ENCODE measurements at places on chromosomes 7 and 10.

GRCh38 chr7:78398576-78398975, 600.0 kb downstream of the PHTF2 start:
- no peak for DNase-seq

DNA sequence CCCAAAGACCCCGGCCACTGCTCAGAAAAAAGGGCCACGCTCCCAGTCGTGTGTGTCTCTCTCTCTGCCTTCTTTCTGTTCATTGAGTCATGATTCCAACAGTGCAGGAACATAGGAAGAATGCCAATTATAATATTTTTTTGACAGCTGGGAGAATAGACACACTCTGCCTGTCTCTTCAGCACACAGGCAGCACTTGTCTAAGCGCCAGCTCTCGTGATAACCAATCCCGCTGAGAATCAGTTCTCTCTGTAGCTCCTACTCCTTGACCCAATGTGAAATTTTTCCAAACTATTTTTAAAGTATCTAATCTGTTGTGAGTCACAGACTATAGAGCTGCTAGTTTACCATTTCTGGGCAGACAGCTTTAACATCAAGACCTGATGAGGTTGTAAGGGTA, 145.7 kb upstream of the RHEB start:
- DNase-seq = peak; percentile 95

DNA sequence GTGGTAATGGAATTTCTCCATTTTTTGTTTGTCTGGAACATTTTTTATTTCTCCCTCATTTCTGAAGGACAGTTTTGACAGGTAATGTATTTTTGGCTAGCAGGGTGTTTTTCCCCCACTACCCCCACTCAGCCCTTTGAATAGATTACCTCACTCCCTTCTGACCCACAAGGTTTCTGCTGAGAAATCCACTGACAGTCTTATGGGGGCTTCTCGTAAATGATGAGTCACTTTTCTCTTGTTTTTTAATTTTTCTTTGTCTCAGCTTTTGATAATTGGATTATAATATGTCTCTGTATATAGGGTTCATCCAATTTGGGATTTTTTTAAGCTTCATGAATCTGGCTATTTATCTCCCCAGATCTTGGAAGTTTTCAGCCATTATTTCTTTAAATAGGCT, 74.7 kb upstream of the CCDC71L start:
- DNase-seq = no peak

GRCh38 chr10:21372651-21373410, 152.7 kb downstream of the SKIDA1 start:
- DNase-seq = peak; percentile 97

GRCh38 chr7:47614450-47614849, 32.5 kb upstream of the TNS3 start:
- DNase-seq = no peak

DNA sequence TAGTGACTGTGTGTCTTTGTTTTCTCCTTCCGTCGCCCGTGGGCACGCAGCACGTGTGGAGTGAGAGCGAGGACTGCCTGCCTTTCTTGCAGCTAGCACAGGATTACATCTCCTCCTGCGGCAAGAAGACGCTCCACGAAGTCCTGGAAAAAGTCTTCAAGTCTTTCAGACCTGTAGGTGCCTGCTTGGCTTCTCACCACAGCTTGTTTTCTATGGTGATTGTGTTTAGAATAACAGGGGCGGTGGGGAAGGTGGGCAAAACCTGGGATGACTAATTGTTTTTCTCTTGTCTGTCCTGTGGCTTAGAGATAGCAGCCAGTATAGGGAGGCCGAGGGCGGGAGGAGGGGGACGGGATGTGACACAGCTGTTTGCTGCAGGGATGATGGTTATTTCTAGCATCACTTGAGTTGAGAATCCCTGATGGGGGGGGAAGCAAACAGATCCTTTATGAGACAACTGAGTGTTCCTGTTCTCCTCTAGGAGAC, 11.4 kb downstream of the MTURN start:
- no peak for DNase-seq

- no peak for DNase-seq
Observed at GRCh38 chr7:16419859-16420258, 1.5 kb downstream of the CRPPA start.

GRCh38 chr10:30789806-30790205, 160.3 kb upstream of the LYZL2 start:
- DNase-seq = no peak

DNA sequence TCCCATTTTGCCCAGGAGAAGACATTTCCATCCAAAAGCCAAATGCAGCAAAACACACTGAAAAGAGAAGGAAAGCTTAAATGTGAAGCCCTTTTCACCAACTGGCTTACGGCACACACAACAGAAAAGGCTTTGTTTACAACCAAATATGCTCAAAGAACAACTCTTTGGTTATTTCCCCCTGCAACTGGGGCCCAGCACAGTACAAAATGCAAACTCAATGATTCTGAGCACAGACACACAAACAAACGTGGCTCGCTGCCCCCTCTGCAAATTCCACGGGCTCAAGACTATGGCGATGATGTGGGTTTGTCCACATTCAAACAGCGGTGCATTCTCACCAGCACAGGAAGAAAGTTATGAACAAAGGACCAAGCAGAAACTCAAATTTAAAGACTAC, 5.3 kb downstream of the CPXM2 start:
- DNase-seq = no peak

GRCh38 chr10:98086837-98087708, 47.4 kb upstream of the R3HCC1L start:
- DNase-seq = no peak

DNA sequence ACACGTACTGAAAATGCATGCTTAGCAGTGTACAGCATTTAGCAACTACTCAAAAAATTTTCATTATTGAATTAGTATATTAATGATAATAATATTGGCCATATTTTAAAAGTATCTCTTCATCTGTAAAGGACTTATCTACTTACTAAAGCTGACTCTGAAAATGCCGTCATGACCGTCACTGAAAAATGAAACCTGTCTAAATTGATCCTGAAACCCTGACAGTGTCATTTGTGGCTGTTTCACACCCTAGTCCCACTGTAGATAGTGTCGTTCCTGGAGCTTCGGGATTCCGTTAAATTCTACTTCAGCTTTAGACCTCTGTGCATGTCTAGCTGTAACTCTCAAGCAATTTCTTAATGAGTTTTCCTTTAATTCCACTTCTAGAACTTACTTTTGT, 35.8 kb upstream of the EZH2 start:
- no peak for DNase-seq

GRCh38 chr7:30510124-30511075, 5.8 kb upstream of the GGCT start:
- peak; percentile 26 for DNase-seq

DNA sequence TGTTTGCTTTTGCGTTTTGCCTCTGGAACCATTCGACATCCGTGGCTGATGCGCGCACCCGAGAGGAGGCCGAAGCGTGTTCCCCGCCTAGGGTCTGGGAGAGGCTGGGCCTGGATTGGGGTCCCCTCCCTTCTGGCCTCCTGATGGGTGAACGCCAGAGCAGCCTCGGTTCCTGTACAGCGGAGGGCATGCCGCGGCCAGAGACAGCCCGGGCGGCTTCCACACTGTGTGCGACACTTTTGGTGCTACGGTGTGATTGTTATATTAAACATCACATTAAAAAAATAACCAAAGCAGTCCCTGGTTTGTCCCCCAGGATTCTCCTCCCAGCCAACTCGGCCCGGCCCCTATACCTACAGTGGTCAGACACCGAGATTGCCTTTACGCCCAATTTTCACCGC, 3.7 kb upstream of the HOXA7 start:
- peak; percentile 46 for DNase-seq

DNA sequence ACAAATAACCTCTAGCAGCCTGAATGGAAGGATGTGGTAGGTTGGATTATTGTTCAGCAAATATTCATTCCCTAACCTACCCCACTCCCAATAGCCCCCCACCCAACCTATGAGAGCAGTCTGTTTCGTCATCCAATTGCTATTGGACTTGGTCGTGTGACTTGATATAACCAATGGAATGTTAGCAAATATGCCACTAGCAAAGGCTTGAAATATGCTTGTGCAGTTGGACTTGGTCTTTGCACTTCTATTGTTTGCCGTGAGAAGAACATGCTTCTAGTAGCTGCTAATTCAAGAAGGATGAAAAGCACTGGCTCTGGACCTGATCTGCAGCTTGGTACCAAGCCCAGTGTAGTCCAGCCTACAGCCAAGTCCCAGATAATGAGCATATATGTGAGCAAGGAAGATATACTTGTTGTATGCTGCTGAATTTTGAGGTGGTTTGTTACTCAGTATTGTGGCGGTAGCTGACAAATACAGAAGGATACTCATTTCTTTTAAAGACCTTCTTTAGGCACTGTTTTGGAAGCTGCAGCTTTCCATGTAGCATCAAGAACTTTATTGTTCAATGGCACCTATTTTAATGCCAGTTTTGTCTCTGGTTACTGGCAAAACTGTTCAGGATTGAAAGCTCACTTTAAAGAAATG, 180.4 kb downstream of the EXOC4 start:
- DNase-seq = no peak

DNA sequence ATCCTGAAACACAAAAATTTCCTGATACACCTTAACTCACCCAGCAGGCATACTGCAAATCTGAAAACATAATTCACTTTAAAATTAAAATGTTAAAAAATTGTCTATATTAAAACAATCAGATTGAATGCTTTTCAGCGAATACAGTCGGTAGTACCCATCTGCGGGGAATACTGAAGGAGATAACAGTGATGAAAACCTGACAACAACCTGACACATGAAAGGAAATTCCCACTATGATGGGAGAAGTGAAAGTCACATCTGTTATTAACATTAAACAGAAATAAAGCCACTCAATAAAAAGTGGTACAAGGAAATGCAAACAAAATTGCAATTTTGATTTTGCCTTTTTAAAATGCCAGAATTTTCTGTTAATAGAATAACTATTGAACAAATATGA, 448.0 kb upstream of the SEMA3A start:
- no peak for DNase-seq

DNA sequence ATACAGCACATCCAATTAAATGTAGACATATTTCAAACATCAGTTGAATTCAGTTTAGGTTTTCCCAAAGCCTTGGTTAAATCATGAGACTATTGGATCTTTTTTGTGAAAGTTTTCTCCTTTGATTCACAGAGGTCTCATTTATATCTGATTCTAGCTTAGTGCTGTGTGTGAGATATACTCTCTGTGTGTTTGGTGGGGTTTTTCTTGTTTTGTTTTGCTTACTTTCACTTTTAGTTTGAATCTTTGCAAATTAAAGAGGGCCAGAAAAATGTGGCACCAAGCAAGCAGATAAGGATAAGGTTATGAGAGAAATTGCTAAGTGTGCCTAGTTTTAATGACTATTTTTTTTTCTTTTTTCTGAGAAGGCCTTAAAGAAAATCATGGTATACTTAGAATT, 12.6 kb upstream of the OR6B1 start:
- no peak for DNase-seq

DNA sequence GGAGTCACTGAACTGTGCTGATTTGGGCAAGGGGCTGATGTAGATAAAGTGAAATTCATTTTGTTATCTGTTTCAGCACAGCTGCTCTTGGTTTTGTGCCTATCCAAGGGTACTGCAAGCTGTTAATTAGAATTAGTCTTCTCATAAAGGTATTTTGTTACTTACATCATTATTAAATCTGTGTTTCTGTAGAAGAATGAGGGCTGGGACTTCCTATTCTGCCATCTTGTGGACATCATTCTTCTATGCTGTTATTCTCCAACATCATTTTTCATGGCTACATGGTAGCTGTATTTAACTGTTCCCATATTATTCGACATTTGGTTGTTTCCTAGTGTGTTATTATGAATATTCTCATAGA, 76.2 kb upstream of the CCDC71L start:
- peak; percentile 19 for DNase-seq

DNA sequence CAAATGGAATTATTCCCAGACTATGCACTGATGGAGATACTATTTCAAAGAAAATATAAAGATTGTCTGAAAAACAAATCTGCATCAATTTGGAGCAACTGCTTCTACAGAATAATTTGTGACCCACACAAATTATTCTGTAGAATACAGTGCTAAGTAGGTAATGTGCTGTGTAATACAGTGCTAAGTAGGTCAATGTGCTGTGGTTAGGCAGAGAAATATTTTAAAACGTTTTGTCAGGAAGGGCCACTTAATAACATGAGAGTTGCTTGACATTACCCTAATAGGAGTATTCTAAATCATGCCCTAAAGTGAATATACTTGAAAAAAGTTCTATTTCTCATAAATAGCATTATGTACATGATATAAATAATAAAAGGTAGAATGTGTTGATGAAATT, 116.5 kb upstream of the KCND2 start:
- no peak for DNase-seq

- DNase-seq = peak; percentile 79
Observed at GRCh38 chr10:97072851-97073665, 112.7 kb downstream of the SLIT1 start.

GRCh38 chr7:4406288-4407058, 275.6 kb upstream of the FOXK1 start:
- DNase-seq = no peak

DNA sequence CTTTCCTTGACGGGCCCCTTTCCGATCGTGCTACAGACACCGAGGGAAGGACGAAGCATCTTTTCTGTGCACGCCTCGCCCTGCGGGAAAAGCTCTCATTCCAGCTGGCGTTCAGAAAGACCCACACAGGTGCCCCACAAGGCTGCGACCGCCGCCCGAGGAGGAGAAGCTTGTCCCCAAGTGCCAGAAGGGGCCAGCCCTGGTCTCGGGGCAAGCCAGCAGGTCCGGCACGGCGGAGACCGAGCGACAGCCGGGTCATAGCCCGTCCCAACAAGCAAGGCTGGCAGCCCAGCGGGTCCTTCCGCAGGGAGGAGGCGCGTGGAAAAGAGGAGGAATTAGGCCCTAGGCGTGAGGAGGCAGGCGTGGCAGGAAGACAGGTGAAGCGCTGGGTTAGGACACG, 62.7 kb downstream of the TNRC18 start:
- no peak for DNase-seq

GRCh38 chr10:108639010-108639409, 1284.3 kb downstream of the XPNPEP1 start:
- no peak for DNase-seq

GRCh38 chr7:29202651-29203069, 8.1 kb downstream of the CHN2 start:
- peak; percentile 15 for DNase-seq

DNA sequence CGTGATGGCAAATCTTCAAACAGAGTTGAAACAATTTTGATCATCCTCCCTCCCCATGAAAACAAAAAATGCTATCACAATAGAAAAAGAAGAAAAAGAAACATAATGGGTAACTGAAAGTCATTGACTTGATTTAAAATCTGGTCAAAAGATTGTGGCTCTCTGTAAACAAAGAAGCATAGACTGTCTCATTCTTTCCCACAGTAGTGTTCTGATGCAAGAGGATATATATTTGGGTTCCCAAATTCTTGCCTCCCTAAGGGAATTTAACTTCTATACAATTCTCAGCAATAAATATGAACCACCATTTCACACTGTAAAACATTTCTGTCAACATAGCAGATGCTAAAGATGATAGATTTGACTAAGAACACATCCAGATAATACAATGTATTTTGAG, 32.8 kb upstream of the MEOX2 start:
- DNase-seq = no peak

GRCh38 chr10:27715505-27715904, 30.1 kb downstream of the MKX start:
- no peak for DNase-seq
